ENCODE measurements at places on chromosomes 7 and 10. TPM values are rescaled to one million over a fixed set of nuclear protein-coding genes. Genes with fewer than 3 reads are reported as not detected.

AKR1B15 gene
- not detected for total RNA-seq

MRLN gene
- not detected for total RNA-seq

GOLGA7B gene
- 0.31 TPM for total RNA-seq

MAD1L1 gene
- total RNA-seq: 37.5 TPM

CYP2E1 gene
- not detected for total RNA-seq

GPNMB gene
- 0.54 TPM for total RNA-seq

FBXO24 gene
- total RNA-seq: 1.5 TPM

MKLN1 gene
- 29.8 TPM for total RNA-seq

EMX2 gene
- total RNA-seq: not detected

LIPK gene
- total RNA-seq: not detected

OR2A12 gene
- total RNA-seq: not detected

TLX1 gene
- total RNA-seq: not detected

ADCY1 gene
- total RNA-seq: 0.29 TPM

HYAL4 gene
- not detected for total RNA-seq

COBL gene
- not detected for total RNA-seq

C1QL3 gene
- 0.07 TPM for total RNA-seq

SPDYE16 gene
- total RNA-seq: 0.12 TPM

RELN gene
- not detected for total RNA-seq

WNT8B gene
- 0.91 TPM for total RNA-seq

ACTA2 gene
- total RNA-seq: 3.6 TPM

PILRA gene
- total RNA-seq: 0.27 TPM

SLC39A12 gene
- total RNA-seq: not detected

CD36 gene
- total RNA-seq: not detected

GDF10 gene
- 0.19 TPM for total RNA-seq

TSPAN12 gene
- total RNA-seq: not detected

FXYD4 gene
- total RNA-seq: not detected

SUFU gene
- total RNA-seq: 7.1 TPM

CDC14C gene
- total RNA-seq: not detected

LIPM gene
- not detected for total RNA-seq

All from activated naive CD4-positive, alpha-beta T cell treated with anti-CD3 and anti-CD28 coated beads for 36 hours (primary cell).